Activated T-cell treated with anti-CD3 and anti-CD28 coated beads for 4 hours (primary cell): ENCODE measurements at places on chromosomes 2 and 18.

GRCh38 chr18:57811477-57812125 lies 8.5 kb upstream of the ATP8B1 start:
- no peak for DNase-seq

DNA sequence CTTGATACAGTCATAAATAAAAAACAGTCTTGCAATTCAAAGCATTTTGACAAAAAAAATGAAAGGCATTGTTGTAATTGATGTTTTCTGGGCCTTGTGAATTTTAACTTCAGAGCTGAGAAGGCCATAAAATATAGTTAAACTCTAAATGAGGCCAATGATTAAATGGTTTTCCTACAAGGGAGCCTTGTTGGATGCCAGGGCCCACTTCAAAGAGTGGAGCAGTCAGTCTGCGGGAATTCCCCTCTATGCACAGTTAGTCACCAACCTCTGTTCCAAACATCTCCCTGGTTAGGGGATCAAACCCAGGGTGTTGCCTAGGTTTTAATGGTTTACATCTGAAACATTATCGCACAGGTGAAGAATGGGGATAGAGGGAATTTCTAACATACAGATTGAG lies 143.4 kb downstream of the NCKAP5 start:
- DNase-seq: no peak

- no peak for DNase-seq
Observed at GRCh38 chr2:56357655-56358295, 174.0 kb downstream of the CCDC85A start.

DNA sequence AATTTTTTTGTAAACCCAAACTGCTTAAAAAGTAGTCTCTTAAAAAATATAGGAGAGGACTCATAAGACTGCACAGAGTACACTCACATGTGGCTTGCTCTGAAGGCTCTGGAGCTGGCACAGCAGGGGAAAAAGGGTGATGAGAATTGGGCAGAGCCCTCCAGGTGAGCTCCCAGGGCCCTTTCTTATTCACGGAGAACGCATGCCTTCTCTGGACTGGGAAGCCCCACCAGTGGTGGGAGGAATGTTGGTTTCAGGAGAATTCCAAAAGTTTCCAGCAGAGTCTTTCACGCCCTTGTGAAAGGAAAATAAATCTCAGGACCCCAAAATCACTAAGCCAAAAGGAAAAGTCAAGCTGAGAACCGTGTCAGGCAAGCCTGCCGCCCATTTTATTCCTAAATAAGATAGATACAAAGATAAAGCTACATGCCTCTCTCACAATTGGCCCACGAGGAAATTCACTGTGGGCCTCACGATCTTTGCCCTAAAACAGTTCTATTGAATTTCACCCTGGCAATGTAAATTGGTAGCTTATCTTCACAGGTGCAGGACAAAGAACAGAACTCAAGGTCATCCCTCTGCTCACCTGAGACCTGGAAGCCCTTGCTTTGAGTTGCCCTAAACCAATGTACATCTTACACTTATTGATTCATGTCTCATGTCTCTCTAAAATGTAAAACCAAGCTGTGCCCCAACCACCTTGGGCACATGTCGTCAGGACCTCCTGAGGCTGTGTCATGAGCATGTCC lies 15.5 kb upstream of the MC5R start:
- no peak for DNase-seq

GRCh38 chr2:228801451-228801850 lies 469.6 kb downstream of the PID1 start:
- DNase-seq: no peak

DNA sequence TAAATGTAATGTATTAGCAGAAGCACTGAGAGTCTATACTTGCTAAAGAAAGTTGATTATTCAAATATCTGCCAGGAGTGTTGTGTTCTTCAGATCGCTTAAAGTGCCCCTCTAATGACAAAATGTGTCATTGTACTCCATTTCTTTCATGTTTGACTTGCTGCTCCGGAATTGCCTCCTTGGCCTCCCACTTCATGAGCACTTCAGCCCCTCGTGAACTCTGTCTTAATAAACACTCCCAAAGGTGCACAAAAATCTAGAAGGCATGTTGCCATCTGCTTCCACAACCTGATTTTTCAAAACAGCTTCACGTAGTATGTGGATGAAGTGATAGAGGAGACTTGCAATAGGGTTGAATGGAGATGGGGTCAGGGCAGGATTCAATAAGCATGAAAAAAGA lies 396.1 kb downstream of the TDRD15 start:
- DNase-seq: no peak

DNA sequence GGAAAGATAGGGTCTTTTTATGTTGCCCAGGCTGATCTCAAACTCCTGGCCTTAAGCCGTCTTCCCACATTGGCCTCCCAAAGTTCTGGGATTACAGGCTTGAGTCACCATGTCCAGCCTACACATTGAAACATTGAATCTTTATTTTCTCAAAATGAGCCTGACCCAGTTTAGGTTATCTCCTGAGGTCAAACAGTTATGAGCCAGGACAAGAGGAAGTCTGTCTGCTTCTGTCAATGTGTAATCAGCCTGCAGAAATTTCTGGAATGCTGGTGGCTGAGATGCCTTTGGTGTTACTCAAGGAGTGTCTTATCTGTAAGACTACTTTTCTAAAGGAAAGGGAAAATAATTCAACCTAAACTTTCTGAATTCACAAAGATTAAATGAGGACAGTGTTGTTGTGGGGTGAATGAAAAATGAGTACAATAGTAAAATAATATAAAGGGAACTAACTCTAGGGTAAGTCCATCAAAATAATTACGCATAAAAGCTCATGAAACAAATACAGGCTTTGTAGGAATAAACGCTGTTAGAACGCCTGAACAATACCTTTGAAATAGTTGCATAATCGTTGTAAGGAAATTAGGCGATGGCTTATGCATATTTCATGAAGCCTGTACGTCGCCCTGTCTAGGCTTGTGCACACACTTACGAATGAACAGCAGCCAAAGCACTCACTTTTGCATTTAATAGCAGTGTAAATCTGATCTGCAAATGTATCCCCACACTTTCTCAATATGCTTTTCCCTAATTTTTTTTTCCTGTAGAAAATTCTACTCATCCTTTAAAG lies 260.8 kb downstream of the RDH14 start:
- DNase-seq: no peak
